ENCODE measurements at places on chromosomes 12 and 14.

DNA sequence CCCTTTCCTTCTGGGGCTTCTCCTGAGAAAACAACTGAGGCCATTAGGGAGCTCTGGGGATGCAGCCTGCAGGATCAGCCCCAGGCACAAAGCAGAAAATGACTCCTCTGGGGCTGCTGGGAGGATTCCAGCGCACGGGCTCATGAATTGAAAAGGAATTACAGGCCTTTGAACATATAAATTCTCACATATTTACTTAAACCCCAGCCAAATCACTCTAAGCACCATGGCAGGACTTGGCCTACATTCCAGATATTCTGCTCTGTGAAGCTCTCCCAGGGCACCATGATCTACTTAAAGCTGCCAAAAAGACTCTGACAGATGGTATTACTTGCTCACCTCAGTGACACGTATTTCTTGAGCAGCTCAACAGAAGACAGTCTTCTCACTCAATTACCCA is 87.2 kb downstream of the ZFC3H1 start:
- H3K4me1 ChIP-seq = no peaks in the 10 kb centered on the region
- H3K27ac ChIP-seq = no peak overlapping the region
- H3K4me3 ChIP-seq = no peak overlapping the region
- H3K27me3 ChIP-seq = peaks cover 5% of the 10 kb centered on the region

GRCh38 chr14:22532345-22533056 is 56.5 kb downstream of the DAD1 start:
- H3K27me3 ChIP-seq = no peaks in the 10 kb centered on the region
- H3K27ac ChIP-seq = peak overlapping the region; percentile 96
- DNase-seq = no peak
- H3K36me3 ChIP-seq = peaks cover 88% of the 10 kb centered on the region
- H3K4me1 ChIP-seq = peaks cover 91% of the 10 kb centered on the region
- H3K4me3 ChIP-seq = peak overlapping the region; percentile 86

DNA sequence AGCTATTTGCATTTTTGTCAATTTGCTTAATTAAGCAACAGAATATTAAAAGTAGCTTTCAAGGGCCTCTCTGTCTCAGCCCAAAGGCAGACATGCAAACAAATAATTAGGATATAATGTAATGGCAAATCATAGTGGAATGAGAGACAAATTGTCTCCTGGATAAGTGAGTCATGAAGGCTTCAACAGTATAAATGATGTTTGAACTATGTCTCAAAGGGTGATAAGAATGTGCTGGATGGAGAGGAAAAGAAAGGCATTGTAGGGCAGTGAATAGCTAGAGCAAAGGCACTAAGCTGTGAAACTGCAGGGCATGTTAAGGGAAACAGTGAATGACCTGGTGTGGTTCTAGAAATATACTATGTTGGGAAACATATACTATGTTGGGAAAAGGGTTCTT is 53.5 kb upstream of the PPP1R12A start:
- H3K4me3 ChIP-seq = no peak overlapping the region
- H3K27ac ChIP-seq = no peak overlapping the region
- H3K27me3 ChIP-seq = no peaks in the 10 kb centered on the region
- no peaks in the 10 kb centered on the region for H3K4me1 ChIP-seq
- DNase-seq = no peak

GRCh38 chr14:52402812-52403526 is 88.9 kb downstream of the PTGER2 start:
- H3K4me3 ChIP-seq = no peak overlapping the region
- DNase-seq = no peak
- H3K27ac ChIP-seq = peak overlapping the region; percentile 44
- no peaks in the 10 kb centered on the region for H3K36me3 ChIP-seq
- peaks cover 6% of the 10 kb centered on the region for H3K27me3 ChIP-seq

GRCh38 chr12:31235868-31236395 is 90.0 kb downstream of the SINHCAF start:
- peaks cover 2% of the 10 kb centered on the region for H3K4me1 ChIP-seq
- H3K36me3 ChIP-seq = no peaks in the 10 kb centered on the region
- peaks cover 21% of the 10 kb centered on the region for H3K27me3 ChIP-seq
- no peak overlapping the region for H3K4me3 ChIP-seq

DNA sequence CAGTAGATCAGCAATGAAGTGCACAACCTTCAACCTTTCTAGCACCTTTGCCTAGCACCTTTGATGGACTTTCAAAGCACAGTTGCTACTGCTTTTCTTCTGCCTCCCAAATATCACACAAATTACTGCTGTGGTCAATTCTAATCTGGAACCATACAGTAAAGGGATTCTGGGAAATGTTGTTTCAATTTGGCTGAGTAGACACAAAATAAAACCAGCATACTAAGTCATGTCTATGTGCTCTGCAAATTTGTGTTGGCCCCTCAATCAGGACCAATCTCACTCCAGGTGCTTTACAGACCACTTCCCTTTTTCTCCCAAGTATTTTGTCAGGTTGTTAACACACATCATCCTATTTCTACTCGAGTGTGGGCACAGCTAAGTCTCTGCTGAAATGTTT is 38.3 kb upstream of the ADAMTS20 start:
- H3K36me3 ChIP-seq = no peaks in the 10 kb centered on the region
- H3K4me1 ChIP-seq = no peaks in the 10 kb centered on the region
- no peaks in the 10 kb centered on the region for H3K27me3 ChIP-seq
- no peak overlapping the region for H3K27ac ChIP-seq

GRCh38 chr12:99619389-99620158 is 28.0 kb upstream of the GARIN6 start:
- H3K27me3 ChIP-seq = no peaks in the 10 kb centered on the region
- DNase-seq = peak; percentile 1
- H3K4me3 ChIP-seq = no peak overlapping the region
- no peaks in the 10 kb centered on the region for H3K4me1 ChIP-seq
- no peak overlapping the region for H3K27ac ChIP-seq

DNA sequence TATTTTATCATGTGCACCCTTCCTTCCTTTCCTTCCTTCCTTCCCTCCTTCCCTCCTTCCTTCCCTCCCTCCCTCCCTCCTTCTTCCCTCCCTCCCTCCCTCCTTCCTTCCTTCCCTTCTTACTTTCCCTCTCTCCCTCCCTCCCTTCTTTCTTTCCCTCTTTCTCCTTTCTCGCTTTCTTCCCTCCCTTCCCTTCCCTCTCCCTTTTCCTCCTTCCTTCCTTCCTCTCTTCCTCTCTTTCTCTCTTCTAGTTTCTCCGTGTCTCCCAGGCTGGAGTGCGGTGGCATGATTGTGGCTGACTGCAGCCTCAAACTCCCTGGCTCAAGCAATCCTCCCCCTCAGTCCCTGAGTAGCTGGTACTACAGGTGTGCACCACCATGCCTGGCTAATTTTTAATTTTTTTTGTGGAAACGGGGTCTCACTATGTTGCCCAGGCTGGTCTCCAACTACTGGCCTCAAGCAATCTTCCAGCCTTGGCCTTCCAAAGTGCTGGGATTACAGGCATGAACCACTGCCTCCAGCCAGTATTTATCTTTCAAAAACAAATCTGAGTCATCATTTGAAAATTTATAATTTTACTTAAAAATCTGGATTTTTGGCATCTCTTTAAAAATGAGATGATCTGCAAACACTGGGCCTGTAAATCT is 7.8 kb downstream of the C1RL start:
- DNase-seq = no peak
- H3K27me3 ChIP-seq = no peaks in the 10 kb centered on the region
- peaks cover 19% of the 10 kb centered on the region for H3K36me3 ChIP-seq
- H3K27ac ChIP-seq = no peak overlapping the region

GRCh38 chr14:58048219-58048618 is 103.8 kb downstream of the ARMH4 start:
- H3K27ac ChIP-seq = no peak overlapping the region
- no peak for DNase-seq
- peaks cover 2% of the 10 kb centered on the region for H3K27me3 ChIP-seq
- no peaks in the 10 kb centered on the region for H3K36me3 ChIP-seq

DNA sequence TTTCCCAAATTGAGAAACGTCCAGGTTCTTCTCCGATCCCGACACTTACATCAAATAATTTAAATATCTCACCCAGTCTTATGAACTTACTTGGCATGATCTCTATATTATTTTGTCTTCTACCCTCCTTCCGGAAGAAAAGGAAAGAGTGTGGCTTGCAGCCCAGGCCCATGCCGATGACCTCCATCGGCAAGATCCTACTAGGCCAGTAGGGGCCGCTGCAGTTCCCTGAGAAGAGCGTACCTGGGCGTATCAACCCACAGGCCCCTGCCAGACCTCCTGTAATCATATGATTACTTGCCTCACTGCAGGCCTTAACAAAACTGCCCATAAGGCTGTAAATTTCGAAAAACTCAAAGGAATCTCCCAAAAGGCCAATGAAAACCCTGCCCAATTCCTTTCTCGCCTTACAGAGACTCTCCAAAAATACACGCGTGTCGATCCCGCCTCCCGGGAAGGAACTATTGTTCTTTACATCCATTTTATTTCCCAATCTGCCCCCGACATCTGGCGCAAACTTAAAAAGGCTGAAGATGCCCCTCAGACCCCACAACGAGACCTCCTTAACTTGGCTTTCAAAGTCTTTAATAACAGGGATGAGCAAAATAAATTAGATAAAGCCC is 69.6 kb downstream of the MOK start:
- H3K27me3 ChIP-seq = no peaks in the 10 kb centered on the region
- no peaks in the 10 kb centered on the region for H3K4me1 ChIP-seq
- DNase-seq = peak; percentile 82
- no peaks in the 10 kb centered on the region for H3K36me3 ChIP-seq

- no peaks in the 10 kb centered on the region for H3K27me3 ChIP-seq
- H3K4me3 ChIP-seq = no peak overlapping the region
- no peak for DNase-seq
These were observed 10.5 kb downstream of the DHRS7 start for GRCh38 chr14:60154671-60155070.

GRCh38 chr14:100857233-100857922 is 31.5 kb downstream of the MEG3 start:
- H3K36me3 ChIP-seq = no peaks in the 10 kb centered on the region
- no peak overlapping the region for H3K27ac ChIP-seq
- DNase-seq = no peak

GRCh38 chr12:124916374-124917134 is 2.1 kb upstream of the UBC start:
- H3K4me3 ChIP-seq = peak overlapping the region; percentile 99
- peak overlapping the region; percentile 98 for H3K27ac ChIP-seq
- H3K4me1 ChIP-seq = peaks cover 90% of the 10 kb centered on the region
- peak; percentile 53 for DNase-seq
- H3K36me3 ChIP-seq = peaks cover 27% of the 10 kb centered on the region

DNA sequence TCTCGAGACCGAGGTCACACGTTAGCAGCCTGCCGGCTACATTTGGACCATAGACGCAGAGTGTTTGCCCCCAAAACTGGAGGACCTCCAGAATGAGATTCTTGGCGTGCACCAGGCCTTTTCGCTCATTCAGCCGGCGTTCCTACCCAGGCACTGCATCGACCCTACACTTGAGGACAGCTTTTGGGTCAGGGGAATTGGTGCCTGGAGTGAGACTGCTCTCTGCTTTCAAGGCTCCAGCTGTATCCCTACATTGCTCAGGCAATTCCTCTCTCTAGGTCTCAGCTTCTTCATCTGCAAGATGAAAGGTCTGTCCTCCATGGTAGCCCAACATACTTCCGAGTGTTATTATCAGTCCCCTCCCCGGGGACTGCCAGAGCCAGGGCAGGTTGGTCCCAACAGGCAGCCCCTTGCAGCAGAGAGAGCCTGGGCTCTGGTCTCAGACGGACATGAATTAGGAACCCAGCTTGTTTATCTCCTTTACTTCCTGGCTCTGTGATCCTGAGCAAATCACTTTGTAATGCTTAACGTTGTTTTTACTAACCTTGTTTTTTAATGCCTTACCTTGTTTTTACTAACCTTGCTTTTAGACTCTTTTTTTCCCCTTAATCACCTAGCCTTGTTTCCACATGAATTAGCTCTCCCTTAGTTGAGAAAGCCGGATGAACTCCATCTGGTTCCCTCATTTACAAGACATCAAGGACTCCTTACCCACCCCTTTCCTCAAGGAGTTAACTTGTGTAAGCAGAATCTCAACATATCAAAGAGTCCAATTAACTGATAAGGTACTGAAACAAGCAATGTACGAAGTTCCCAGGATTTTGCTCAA is 892 bp downstream of the TCHP start:
- H3K27me3 ChIP-seq = no peaks in the 10 kb centered on the region
- H3K36me3 ChIP-seq = peaks cover 27% of the 10 kb centered on the region
- H3K4me3 ChIP-seq = peak overlapping the region; percentile 98
- H3K27ac ChIP-seq = peak overlapping the region; percentile 99
- peaks cover 23% of the 10 kb centered on the region for H3K4me1 ChIP-seq

DNA sequence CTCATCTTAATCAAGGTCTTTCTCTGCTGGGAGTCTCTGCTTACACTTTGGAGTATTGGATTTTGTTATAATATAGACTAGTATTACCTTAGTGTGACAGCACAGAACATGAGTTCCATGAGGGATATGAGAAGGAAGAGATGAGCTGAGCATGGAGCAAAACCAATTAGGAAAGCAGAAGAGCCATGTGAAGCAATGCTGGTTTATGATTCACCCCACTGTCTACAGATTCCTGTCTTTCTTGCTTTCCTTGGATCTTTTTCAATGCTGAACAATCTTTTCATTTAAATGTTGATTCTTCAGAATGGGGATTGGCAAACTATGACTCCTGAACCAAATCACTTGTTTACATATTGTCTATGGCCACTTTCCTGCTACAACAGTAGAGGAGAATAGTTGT is 70.4 kb upstream of the KITLG start:
- H3K4me1 ChIP-seq = no peaks in the 10 kb centered on the region
- no peak for DNase-seq
- H3K36me3 ChIP-seq = no peaks in the 10 kb centered on the region
- no peaks in the 10 kb centered on the region for H3K27me3 ChIP-seq
- H3K27ac ChIP-seq = no peak overlapping the region

GRCh38 chr12:88897723-88898122 is 317.5 kb upstream of the KITLG start:
- H3K27ac ChIP-seq = no peak overlapping the region
- H3K36me3 ChIP-seq = no peaks in the 10 kb centered on the region
- no peak overlapping the region for H3K4me3 ChIP-seq

All from activated naive CD8-positive, alpha-beta T cell treated with anti-CD3 and anti-CD28 coated beads, Interleukin-2, amount 50 U/mL, for 24 hours (primary cell).